ENCODE measurements at places on chromosomes 7 and 10.

- DNase-seq: no peak
Observed at GRCh38 chr10:119221201-119221600, 13.8 kb downstream of the GRK5 start.

DNA sequence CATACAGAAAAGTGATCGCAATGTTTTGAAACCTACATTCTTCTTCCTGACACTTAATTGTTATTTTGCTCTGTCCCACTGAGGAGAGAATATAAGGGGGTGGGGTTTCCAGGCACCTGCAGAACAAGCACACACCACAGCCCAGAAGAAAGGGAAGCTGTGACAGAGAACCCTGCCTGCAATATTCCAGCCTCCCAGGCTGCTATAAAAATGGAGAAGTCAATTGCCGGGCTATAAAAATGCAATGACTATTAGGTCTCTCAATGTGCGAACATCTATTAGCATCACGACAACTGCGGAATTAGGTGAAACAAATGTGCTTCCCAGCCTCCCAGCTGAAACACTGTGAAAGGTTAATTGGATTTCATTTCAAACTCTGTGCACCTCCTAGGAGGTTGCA is 145.3 kb upstream of the FRMD4A start:
- DNase-seq: no peak

GRCh38 chr7:10939237-10939910 is 34.3 kb upstream of the PHF14 start:
- no peak for DNase-seq

DNA sequence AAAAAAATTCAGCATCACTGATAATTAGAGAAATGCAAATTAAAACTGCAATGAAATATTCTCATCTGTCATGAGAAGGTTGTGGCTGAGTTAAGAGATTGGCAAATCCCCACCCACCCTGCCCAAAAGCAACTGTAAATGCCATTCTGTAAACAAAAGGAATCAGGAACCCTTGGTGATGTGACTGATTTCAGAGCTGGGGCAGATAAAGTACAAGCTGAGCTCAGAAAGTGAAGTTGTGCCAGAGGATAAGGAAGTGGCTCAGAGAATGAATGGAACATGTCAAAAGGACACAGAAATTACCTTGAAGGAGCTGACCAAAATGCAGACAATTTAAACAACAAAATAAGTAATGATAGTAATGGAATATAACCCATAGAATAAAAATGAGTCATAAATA is 32.7 kb upstream of the ARMS2 start:
- DNase-seq: no peak

- DNase-seq: no peak
Observed at GRCh38 chr10:7458556-7458955, 47.7 kb upstream of the SFMBT2 start.

GRCh38 chr7:10122551-10123100 is 851.0 kb upstream of the PHF14 start:
- no peak for DNase-seq

GRCh38 chr7:68364886-68365625 is 1233.2 kb upstream of the AUTS2 start:
- DNase-seq: no peak

GRCh38 chr7:142030294-142030693 is 34.6 kb downstream of the MGAM start:
- no peak for DNase-seq

GRCh38 chr7:130831817-130832481 is 97.9 kb upstream of the KLF14 start:
- DNase-seq: no peak

GRCh38 chr7:44911911-44912310 is 26.6 kb upstream of the PURB start:
- no peak for DNase-seq

DNA sequence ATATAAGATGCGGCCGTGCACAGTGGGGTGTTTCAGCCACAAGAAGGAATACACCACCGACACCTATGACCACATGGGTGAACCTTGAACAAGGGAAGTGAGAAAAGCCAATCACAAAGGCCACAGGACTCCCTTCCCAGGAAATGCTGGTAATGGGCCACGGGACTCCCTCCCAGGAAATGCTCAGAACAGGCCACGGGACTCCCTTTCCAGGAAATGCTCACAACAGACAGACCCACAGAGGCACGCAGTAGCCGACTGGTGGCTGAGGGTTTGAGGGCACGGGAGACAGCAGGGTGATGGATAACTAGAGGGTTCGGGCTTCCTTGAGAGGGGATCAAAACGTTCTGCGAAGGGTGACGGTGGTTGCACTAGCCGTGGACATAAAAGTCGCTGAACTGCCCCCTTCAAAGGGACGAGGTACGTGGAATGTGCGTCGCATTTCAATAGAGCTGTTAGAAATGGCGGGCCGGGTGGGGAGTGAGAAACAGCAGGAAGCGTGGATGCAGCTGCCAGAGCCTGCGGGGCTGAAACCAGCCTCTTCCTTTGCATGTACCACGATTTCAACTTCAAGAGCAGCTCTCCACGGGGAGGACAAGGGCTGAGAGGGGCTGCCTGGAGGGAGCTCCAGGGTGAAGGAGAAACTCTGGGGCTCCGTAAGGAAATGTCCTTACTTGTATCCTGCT is 274.0 kb downstream of the ELFN1 start:
- no peak for DNase-seq

- no peak for DNase-seq
Observed at GRCh38 chr7:97117035-97117371, 495 bp upstream of the SDHAF3 start.

GRCh38 chr10:71285180-71285545 is 33.9 kb upstream of the SLC29A3 start:
- DNase-seq: no peak

- DNase-seq: no peak
Observed at GRCh38 chr7:47682874-47683273, 101.0 kb upstream of the TNS3 start.

GRCh38 chr10:6274040-6274439 is 71.3 kb downstream of the PFKFB3 start:
- no peak for DNase-seq

GRCh38 chr10:85649461-85649860 is 717.1 kb downstream of the GRID1 start:
- no peak for DNase-seq

DNA sequence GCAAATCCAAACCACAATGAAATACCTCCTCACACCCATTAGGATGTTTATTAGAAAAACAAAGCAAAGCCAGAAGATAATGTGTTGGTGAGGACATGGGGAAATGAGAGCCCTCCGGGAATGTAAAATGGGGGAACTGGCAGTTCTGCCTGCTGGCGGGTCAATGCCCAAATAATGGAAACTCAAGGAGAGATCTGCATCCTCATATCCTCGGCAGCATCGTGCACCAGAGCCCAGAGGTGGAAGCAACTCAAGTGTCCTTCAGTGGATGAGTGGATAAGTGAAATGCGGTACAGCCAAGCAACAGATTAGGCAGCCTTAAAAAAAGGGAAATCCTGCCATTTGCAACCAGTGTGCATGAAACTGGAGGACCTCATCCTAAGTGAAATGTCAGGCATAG is 325.2 kb downstream of the WDR37 start:
- no peak for DNase-seq

DNA sequence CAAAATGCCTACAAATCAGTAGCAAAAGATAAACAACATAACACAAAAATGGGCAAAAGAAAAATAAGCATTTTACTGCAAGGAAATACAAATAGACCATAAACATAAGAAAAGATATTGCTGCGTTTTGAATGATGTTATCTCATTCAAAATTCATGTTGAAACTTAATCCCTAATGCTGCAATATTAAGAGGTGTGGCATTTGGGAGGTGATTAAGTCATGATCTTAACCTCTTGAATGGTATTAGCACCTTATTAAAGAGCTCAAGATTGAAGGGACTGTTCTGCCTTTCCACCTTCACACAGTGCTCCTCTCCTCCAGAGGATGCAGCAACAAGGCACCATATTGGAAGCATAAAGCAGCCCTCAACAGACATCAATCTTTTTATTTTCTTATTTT is 12.4 kb upstream of the TNKS2 start:
- no peak for DNase-seq

GRCh38 chr10:28920091-28920490 is 242.8 kb downstream of the BAMBI start:
- no peak for DNase-seq

- no peak for DNase-seq
Observed at GRCh38 chr10:13945390-13946208, 358.8 kb downstream of the PRPF18 start.

- DNase-seq: no peak
Observed at GRCh38 chr10:121268363-121268762, 329.9 kb downstream of the FGFR2 start.

DNA sequence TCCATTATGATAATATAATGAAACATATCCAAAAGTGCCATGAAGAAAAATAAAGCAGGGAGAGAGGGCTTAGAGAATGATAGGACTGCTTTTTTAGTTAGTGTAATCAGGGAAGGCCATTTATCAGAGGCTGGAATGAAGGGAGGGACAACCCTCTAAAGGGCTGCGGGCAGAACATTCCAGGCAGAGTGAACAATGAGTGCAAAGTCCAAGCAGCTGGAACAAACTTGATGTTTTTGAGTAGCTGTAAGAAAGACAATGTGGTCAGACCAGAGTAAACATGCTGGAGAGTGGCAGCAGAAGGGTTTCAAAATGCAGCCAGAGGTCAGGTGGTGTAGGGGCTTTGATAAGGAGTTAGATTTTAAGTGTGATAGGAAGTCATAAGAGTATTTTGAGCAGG is 65.6 kb upstream of the CCDC6 start:
- DNase-seq: no peak

GRCh38 chr7:78159545-78159944 is 361.0 kb downstream of the PHTF2 start:
- no peak for DNase-seq

GRCh38 chr10:14926722-14927416 is 27.0 kb downstream of the DCLRE1C start:
- no peak for DNase-seq

- DNase-seq: no peak
Observed at GRCh38 chr7:100768784-100769183, 35.4 kb downstream of the ZAN start.

DNA sequence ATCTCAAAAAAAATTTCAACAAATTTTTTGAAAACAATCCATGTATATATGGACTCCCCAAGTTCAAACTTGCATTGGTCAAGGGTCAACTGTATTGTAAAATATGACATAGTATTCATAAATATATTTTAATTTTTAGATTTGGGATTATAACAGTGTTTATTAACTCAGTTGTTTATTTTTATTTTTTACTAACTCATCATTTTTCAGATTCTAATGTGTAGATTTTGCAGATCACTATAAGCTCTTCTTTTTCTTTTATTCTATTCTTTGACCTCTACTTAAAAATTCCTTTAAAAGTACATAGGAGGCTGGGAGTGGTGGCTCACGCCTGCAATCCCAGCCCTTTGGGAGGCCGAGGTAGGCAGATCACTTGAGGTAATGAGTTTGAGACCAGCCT is 8.7 kb downstream of the MEIG1 start:
- no peak for DNase-seq

- DNase-seq: no peak
Observed at GRCh38 chr10:116852246-116852645, 2.9 kb downstream of the ENO4 start.

DNA sequence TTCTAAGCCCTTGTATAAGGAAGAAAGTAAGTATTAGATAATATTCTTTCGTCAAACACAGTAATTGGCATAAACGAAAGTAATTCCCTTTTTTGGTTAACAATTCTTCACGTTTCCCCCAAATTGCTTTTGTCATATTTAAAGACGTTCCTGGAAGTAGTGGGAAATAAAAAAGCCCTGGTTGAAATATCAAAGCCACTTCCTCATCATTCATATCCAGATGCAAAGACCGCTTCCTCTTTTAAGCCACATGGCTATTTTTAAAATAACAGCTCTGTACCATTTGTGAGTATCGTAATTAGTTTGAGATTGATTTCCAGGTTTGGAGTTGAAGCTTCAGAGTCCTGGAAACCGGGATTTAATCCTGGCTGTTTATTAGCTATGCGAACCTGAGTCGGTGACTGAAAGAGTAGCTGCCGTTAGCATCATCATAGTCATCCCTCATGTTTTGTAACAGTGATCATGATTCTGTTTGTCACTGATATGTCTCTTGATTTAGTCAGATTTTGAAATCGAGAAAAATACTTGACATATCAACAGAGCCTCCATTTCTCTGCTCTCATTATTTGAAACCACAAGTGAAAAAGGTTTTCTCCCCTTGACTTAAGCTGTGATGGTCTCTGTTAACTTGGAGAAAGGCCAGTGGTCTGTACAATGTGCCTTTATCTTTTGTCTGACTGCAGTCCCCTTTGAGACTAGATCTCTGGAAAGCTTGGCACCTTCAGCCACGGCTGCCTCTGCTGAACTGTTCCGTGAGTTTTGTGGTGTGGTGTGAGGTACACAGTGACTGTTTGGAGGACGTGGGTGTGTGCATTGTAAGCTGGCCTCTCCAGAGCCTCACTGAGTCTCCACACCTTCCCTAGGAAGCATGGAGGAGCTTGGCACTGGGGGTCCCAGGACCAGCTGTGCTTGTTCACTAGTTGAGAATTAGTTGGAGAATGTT is 18.1 kb downstream of the OPTN start:
- DNase-seq: peak; percentile 49

DNA sequence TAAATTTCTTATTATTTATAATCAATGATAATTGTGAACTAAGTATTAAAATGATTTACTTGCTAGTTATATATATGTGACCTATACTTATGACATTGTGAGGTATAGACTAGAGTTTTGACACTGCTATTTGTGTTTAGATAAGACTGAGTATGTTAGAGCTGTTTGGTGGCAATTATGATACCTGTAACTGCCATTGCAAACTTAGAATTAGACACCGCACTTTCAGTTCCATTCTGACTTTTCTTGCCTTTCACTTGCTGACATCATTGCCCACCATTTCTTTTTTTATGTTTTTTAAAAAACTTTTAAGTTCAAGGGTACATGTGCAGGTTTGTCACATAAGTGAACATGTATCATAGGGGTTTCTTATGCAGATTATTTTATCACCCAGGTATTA is 214.5 kb downstream of the MBL2 start:
- no peak for DNase-seq

GRCh38 chr7:116432527-116432916 is 67.0 kb upstream of the CAV2 start:
- no peak for DNase-seq

DNA sequence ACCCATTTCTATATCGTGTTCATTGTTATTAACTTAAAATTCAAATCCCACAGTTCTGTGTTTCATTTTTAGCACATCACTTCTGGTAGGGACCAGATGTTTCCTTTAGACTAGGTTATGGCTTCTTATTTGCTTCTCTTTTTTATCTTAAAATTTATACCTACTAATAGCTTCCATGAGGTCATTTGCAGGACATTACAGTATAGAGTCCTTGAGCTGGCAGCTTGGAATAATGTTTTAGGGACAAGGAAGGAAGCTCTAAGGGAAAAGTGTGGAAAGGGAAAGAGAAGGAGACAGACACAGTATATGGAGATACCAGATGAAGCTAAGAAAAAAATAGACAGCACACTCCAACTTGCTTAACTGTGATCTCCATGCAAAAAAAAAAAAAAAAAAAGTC is 48.8 kb upstream of the CD36 start:
- no peak for DNase-seq

GRCh38 chr7:136183981-136184380 is 206.8 kb upstream of the MTPN start:
- DNase-seq: no peak

GRCh38 chr7:99140813-99141212 is 3.1 kb downstream of the SMURF1 start:
- DNase-seq: no peak

GRCh38 chr10:32111585-32111984 is 55.4 kb upstream of the KIF5B start:
- DNase-seq: no peak

GRCh38 chr10:62634576-62634975 is 169.9 kb upstream of the ADO start:
- DNase-seq: no peak

Data from SIG-M5 (cell line).